ENCODE measurements at places on chromosomes 4 and X. TPM values are rescaled to one million over a fixed set of nuclear protein-coding genes. Genes with fewer than 3 reads are reported as not detected.

DNA sequence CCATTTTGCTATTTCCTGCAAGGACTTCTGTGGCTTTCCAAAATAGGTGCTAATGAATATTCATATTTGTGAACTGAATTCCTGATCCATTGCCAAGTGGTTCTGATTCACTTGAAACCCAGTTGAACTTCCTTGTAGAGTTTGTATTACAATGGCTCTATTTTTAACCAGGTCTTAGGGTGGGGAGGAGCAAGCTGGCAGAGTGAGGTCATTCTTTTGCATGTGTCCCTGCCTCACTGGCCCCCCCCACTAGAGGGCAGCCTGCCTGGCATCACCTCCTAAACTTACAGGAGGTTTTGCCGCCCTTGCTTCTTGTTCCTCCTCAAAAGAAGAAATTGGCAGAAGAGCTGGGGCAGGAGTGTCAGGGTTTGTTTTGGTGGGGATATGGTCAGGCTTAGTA lies 10.5 kb downstream of the PTTG2 start:
- peak; percentile 85 for DNase-seq
- no peaks in the 10 kb centered on the region for H3K36me3 ChIP-seq
- no peaks in the 10 kb centered on the region for H3K27me3 ChIP-seq

GRCh38 chr4:80185787-80186548 lies 11.3 kb upstream of the PRDM8 start:
- H3K27me3 ChIP-seq = peaks cover 61% of the 10 kb centered on the region
- no peaks in the 10 kb centered on the region for H3K36me3 ChIP-seq
- DNase-seq = no peak
- H3K27ac ChIP-seq = no peak overlapping the region
- no peak overlapping the region for H3K4me3 ChIP-seq
- peaks cover 39% of the 10 kb centered on the region for H3K4me1 ChIP-seq

- H3K4me3 ChIP-seq = no peak overlapping the region
- H3K4me1 ChIP-seq = no peaks in the 10 kb centered on the region
- no peak overlapping the region for H3K27ac ChIP-seq
- H3K36me3 ChIP-seq = no peaks in the 10 kb centered on the region
These were observed 116.0 kb downstream of the SOWAHB start for GRCh38 chr4:76781698-76782595.

- no peak overlapping the region for H3K4me3 ChIP-seq
- H3K4me1 ChIP-seq = no peaks in the 10 kb centered on the region
- H3K27ac ChIP-seq = no peak overlapping the region
- no peak for DNase-seq
These were observed 26.0 kb upstream of the GLRA3 start for GRCh38 chr4:174855050-174855449.

GRCh38 chrX:153708415-153708814 lies 15.8 kb downstream of the BCAP31 start:
- peak; percentile 74 for DNase-seq
- no peaks in the 10 kb centered on the region for H3K4me1 ChIP-seq
- no peak overlapping the region for H3K4me3 ChIP-seq
- no peak overlapping the region for H3K27ac ChIP-seq

The AVPR2 gene
- 0.87 TPM for total RNA-seq

GRCh38 chr4:179486570-179487335 lies 2044.5 kb upstream of the AGA start:
- no peak for DNase-seq
- no peaks in the 10 kb centered on the region for H3K27me3 ChIP-seq
- H3K4me3 ChIP-seq = no peak overlapping the region

- no peak overlapping the region for H3K4me3 ChIP-seq
- no peaks in the 10 kb centered on the region for H3K4me1 ChIP-seq
- no peak for DNase-seq
- no peak overlapping the region for H3K27ac ChIP-seq
- H3K27me3 ChIP-seq = no peaks in the 10 kb centered on the region
These were observed 20.5 kb upstream of the AADAT start for GRCh38 chr4:170110285-170110672.

The FHDC1 gene
- 32.9 TPM for total RNA-seq

DNA sequence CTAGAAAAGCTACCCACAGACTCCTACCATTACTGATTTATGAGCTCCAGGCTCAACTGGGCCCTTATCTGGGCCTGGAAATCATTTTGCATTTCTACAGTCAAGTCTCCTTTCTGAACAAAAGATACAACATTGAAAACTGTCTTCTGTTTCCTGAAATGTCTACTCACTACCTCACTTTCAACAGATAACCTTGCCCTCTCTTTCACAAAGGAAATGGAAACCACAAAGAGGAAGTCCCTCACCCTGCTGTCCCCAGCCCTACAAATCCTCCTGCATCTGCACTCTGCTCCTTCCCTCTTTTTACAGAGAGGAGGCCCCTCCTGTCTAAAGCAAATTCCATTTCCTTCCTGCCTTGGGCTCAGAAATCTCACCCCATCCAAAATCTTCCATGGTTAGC lies 24.8 kb upstream of the CYBB start:
- H3K27ac ChIP-seq = peak overlapping the region; percentile 84
- DNase-seq = no peak
- H3K4me3 ChIP-seq = no peak overlapping the region

The GPRASP1 gene
- total RNA-seq = 4.0 TPM

The ZNF157 gene
- 0.29 TPM for total RNA-seq

Measured in left lung (tissue), 14 donors.